ENCODE measurements at places on chromosomes 2 and 18. TPM values are rescaled to one million over a fixed set of nuclear protein-coding genes. Genes with fewer than 3 reads are reported as not detected.

TEKT4 gene
- 1.6 TPM for polyA plus RNA-seq

RNU2-63P gene
- not detected for polyA plus RNA-seq

SERPINB2 gene
- 0.27 TPM for polyA plus RNA-seq

DNA sequence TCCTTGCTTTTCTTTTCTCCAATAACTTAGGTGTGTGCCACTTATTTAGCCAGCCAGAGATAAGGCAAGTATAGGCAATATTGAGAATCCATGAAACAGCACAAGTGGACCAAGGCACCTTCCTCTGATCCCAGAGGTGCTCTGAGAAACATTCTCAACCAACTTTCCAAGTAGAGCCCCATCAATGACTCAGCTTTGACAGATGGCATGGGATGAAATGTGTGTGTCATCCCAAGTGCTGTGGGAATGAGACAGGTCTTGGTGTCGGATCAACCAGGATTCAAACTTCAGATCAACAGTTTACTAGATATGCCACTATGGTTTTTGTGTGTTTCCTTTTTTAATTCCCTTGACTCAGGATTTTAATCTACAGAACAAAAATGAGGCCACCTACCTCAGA lies 164.0 kb downstream of the GRB14 start:
- no peak for DNase-seq

- peak; percentile 83 for DNase-seq
Measured at GRCh38 chr18:812376-813171, 532 bp upstream of the YES1 start.

- DNase-seq, result no peak
Measured at GRCh38 chr18:62073461-62074281, 113.2 kb downstream of the PIGN start.

GRCh38 chr2:175855236-175855635 lies 146.8 kb downstream of the LNPK start:
- no peak for DNase-seq

GRCh38 chr18:68178921-68179320 lies 536.0 kb downstream of the TMX3 start:
- no peak for DNase-seq

GRCh38 chr2:860259-860855 lies 90.3 kb upstream of the SNTG2 start:
- no peak for DNase-seq

DNA sequence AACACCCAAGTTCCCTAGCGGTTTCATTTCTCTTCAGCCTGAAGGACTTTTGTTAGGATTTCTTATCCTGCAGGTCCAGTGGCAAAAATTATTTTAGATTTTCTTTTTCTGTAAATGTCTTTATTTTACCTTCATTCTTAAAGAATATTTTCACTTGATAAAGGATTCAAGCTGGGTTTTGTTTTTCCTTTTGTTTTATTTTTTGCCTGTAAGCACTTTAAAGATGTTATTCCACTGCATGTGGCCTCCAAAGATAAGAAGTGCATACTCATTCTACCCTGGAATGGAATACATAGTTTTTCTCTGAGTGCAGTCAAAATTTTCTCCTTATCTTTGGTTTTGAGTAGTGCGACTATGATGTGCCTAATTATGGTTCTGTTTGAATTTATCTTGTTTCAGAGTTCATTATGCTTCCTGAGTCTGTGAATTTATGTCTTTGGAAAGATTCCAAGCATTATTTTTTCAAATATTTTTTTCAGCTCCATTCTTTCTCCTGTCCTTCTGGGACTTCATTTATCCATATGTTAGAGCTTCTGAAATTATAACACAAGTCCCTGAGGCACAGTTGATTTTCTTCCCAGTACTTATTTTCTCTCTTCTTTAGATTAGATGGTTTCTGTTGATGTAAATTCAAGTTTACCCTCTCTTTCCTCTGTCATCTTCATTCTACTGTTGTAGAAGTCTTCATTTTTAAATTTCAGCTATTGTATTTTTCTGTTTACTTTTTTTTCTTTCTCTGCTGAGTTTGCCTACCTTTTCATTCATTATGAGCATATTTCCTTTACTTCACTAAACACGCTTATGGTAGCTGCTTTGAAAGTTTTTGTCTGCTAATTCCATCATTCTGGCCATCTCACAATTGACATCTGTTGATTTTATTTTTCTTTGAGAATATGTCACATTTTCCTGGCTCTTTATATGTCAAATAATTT lies 69.6 kb downstream of the MAPRE2 start:
- DNase-seq, result no peak

Data from right lung (tissue), 10 donors.